ENCODE measurements at places on chromosomes 7 and 10. TPM values are rescaled to one million over a fixed set of nuclear protein-coding genes. Genes with fewer than 3 reads are reported as not detected.
A peak's percentile ranks its signal among the peaks of the same experiment; 100 is the strongest.

Gene GLCCI1
- 11.3 TPM for total RNA-seq

GRCh38 chr7:142866361-142867096 lies 11.7 kb downstream of the EPHB6 start:
- DNase-seq, result peak; percentile 20

DNA sequence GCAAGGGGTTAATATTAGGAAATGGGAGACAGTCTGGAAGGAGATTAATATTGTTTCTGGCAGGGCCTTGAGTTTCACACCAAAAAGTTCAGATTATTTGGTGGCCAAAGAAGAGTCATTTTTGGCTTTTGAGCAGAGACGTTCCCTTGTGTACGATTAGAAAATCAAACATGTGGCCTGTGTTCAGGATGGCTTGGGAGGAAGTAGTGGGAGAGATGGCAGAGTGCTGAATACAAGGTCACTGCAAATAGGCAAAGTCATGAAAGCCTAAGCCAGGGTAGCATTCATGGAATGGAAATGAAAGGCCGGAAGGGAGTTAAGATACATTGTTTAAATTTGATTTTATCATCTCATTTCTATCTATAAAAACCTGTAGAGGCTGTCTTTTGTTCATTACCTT lies 9.5 kb upstream of the GGCT start:
- no peak for DNase-seq

Gene ETV1
- 0.56 TPM for total RNA-seq

Gene OR2A12
- not detected for total RNA-seq

DNA sequence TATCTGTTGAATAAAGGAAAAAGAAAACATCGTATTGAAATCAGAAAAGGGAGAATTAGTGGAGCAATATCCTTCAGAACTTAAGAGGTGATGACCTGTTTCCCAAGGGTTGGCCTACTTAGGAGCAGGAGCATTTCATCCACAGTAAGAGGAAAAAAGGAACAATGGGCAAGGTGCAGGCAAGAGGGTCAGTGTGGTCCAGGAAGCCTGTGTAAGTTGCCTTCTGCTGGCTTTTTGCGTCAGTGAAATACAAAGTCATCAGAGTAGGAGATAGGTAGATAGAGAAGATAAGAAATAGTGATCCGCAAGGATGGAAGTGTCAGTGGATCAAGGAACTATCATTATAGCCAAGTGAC lies 5.4 kb upstream of the ANKRD7 start:
- DNase-seq, result no peak

Gene STOX1
- total RNA-seq, result 0.36 TPM

DNA sequence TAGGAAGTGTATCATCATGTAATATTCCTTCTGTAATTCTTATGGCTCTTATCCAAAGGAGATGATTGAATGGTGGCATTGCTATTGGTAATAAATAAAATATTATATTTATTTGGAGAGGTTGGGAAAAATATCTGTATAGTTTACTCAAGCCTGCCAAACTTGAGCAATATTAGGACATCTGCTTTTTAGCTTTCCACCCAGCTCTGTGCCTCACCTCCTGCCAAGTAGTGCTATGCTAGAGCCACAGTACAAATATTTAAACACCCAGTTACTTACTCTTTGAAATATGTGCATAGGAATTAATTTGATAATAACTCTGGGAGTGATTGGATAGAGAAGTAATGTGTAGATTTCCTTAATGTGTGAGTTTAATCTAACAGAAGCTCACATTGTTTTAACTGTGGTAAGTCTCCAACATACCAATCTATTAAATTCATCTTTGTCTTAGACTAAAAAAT lies 129.2 kb downstream of the BBS9 start:
- DNase-seq, result no peak

Measured in activated CD8-positive, alpha-beta T cell treated with anti-CD3 and anti-CD28 coated beads for 36 hours (primary cell).